ENCODE measurements at places on chromosomes 7 and 10.
A peak's percentile ranks its signal among the peaks of the same experiment; 100 is the strongest.

- DNase-seq: no peak
Measured at GRCh38 chr10:29554660-29555059, 80.1 kb downstream of the SVIL start.

GRCh38 chr7:31850601-31851000 is 163.6 kb downstream of the PPP1R17 start:
- no peak for DNase-seq

GRCh38 chr10:112307358-112308124 is 24.3 kb downstream of the TECTB start:
- DNase-seq: peak; percentile 38

DNA sequence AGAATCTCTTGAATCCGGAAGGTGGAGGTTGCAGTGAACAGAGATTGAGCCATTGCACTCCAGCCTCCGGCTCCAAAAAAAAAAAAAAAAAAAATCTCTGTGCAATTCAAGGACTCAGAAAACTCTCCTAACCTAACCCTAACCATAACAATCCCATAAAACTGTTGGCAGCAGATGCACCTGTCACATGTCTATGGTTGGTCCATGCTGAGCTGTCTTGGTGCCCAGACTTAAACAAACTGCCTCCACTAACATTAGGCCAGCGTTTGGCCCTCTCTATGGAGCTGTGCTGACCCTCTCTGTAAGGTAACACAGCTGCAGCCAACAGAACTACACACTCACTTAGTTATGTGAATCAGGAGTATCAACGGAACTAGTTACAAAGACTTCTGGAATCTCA is 132.5 kb upstream of the PTER start:
- no peak for DNase-seq

DNA sequence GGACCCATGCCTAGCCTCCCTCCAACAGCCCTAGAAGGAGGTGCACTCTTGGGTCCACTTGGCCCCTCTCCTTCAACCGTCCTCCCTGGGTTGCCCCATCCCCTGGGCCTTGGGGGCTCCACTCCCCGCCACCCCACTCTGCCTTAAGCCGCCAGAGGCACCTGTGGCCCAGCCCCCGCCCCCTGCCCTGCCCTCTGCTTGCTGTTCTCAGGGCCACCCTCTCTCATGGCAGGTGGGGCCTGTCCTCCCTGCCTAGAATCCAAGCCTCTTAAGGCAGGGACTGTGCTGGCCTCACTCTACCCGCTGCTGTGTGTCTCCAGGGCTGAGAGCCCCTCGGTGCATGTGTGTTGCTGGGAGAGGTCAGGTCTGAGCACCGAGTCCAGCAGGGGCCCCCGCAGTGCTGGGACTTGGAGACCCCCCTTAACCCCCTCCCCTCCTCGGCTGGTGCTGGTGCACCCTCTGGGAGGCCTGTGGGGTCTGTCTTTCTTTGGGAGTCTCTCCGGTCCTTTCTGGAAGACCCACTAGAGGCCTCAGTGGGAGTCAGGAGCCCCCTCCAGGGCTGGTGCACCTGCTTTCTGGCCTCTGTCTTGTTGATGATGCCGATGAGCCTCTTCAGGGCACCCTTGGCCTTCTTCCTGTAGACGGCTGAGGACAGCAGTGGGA is 43.8 kb downstream of the CFAP46 start:
- no peak for DNase-seq

DNA sequence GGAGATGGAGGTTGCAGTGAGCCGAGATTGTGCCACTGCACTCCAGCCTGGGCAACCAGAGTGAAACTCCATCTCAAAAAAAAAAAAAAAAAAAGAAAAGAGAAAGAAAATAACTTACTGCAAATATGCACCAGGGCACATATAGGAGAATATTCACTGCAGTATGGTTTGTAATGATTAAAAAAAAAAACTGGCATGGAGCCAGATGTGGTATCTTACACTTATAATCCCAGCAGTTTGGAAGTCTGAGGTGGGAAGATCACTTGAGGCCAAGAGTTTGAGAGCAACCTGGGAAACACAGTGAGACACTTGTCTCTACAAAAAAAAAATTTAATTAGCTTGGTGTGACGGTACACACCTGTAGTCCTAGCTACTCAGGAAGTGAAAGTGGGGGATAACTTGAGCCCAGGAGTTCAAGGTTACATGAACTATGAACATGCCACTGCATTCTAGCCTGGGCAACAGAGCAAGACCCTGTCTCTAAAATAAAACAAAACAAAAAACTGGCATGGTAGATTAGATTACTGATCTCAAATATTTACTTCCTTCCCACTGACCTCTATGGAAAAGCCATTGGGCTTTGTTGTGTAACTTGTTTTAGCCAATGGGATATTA is 85.6 kb downstream of the MICU1 start:
- DNase-seq: no peak

GRCh38 chr10:48526011-48526821 is 78.7 kb downstream of the ARHGAP22 start:
- DNase-seq: no peak

- no peak for DNase-seq
Measured at GRCh38 chr7:107610323-107610722, 30.3 kb downstream of the BCAP29 start.

DNA sequence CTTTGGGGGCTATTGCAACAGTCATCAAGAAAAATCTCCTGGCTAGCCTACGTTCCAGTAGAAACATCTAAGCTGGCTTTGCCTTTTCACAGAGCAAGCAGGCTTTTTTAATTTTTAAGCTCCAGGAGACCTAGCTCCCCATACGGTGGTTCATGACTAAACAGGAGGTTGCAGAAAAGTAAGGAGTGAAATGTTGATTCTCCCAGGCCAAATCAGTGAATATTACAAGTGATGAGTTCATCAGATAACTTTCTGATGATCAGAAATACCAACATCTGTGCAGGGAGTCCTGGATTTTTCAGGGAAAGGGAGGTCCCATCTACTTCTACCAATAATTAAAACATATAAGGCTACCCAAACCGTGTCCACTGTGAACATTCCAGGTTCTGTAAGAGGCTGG is 477.3 kb upstream of the CELF2 start:
- DNase-seq: no peak

GRCh38 chr7:26052706-26053105 is 99.3 kb upstream of the NFE2L3 start:
- DNase-seq: no peak

DNA sequence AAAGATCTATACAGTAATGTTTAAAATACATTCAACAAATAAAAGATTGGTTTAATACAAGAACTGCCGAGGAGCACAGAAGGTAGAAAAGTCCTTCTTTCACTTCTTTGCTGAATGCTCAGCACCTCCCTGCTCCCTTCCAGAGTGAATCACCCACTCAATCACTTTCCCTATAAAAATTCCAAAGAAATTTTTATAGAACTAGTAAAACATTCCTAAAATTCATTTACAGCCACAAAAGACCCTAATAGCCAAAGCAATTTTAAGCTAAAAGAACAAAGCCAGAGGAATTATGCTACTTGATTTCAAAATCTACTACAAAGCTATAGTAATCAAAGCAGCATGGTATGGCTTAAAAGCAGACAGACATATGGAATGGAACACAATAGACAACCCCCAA is 320.9 kb downstream of the PCLO start:
- no peak for DNase-seq
